ENCODE measurements at places on chromosomes 6 and 20. TPM values are rescaled to one million over a fixed set of nuclear protein-coding genes. Genes with fewer than 3 reads are reported as not detected.

PRDM13 gene
- total RNA-seq, result not detected

CTAGE9 gene
- not detected for total RNA-seq

GPLD1 gene
- 0.32 TPM for total RNA-seq

HLA-DQB2 gene
- total RNA-seq, result not detected

ERVFRD-1 gene
- total RNA-seq, result not detected

EBF4 gene
- total RNA-seq, result 1.8 TPM

POU5F1 gene
- total RNA-seq, result 0.51 TPM

CDH26 gene
- total RNA-seq, result 0.09 TPM

TBX18 gene
- total RNA-seq, result 3.6 TPM

NNAT gene
- total RNA-seq, result 0.42 TPM

MOG gene
- total RNA-seq, result not detected

TBC1D22B gene
- total RNA-seq, result 5.6 TPM

TSBP1 gene
- total RNA-seq, result not detected

CRISP2 gene
- total RNA-seq, result not detected

WFDC2 gene
- total RNA-seq, result not detected

CSE1L gene
- 113 TPM for total RNA-seq

VGLL2 gene
- total RNA-seq, result not detected

SLC22A2 gene
- 0.23 TPM for total RNA-seq

TRIM40 gene
- not detected for total RNA-seq

TMEM200A gene
- 402 TPM for total RNA-seq

TSHZ2 gene
- total RNA-seq, result not detected

C6orf52 gene
- total RNA-seq, result 0.30 TPM

All from smooth muscle cell of the umbilical artery (primary cell).